Thyroid gland (tissue), 4 donors: ENCODE measurements at places on chromosomes 5 and 9. TPM values are rescaled to one million over a fixed set of nuclear protein-coding genes. Genes with fewer than 3 reads are reported as not detected.

GRCh38 chr5:126435261-126435660 is 12.1 kb downstream of the GRAMD2B start:
- H3K4me1 ChIP-seq: peaks cover 59% of the 10 kb centered on the region
- H3K27ac ChIP-seq: peak overlapping the region; percentile 80
- no peak overlapping the region for H3K4me3 ChIP-seq
- peak; percentile 58 for DNase-seq
- no peaks in the 10 kb centered on the region for H3K27me3 ChIP-seq

The ST8SIA4 gene
- total RNA-seq: 7.0 TPM

- no peaks in the 10 kb centered on the region for H3K36me3 ChIP-seq
- no peaks in the 10 kb centered on the region for H3K4me1 ChIP-seq
- H3K4me3 ChIP-seq: peak overlapping the region; percentile 61
- H3K27me3 ChIP-seq: no peaks in the 10 kb centered on the region
- DNase-seq: peak; percentile 83
- H3K27ac ChIP-seq: peak overlapping the region; percentile 89
These were observed 53.7 kb upstream of the KDM4C start for GRCh38 chr9:6703898-6704639.

The UBE2QL1 gene
- total RNA-seq: 2.7 TPM

- H3K4me3 ChIP-seq: no peak overlapping the region
- no peaks in the 10 kb centered on the region for H3K27me3 ChIP-seq
- no peak for DNase-seq
These were observed 92.8 kb upstream of the EPB41L4A start for GRCh38 chr5:112511920-112512319.

The EPB41L4A gene
- 31.9 TPM for total RNA-seq

The TNFSF8 gene
- 4.2 TPM for total RNA-seq

GRCh38 chr9:36328798-36329411 is 70.7 kb upstream of the GNE start:
- H3K4me3 ChIP-seq: no peak overlapping the region
- no peak overlapping the region for H3K27ac ChIP-seq
- no peaks in the 10 kb centered on the region for H3K36me3 ChIP-seq
- H3K27me3 ChIP-seq: no peaks in the 10 kb centered on the region

GRCh38 chr5:175855041-175855720 is 16.2 kb upstream of the CPLX2 start:
- no peak for DNase-seq
- H3K4me3 ChIP-seq: no peak overlapping the region
- no peak overlapping the region for H3K27ac ChIP-seq
- H3K27me3 ChIP-seq: no peaks in the 10 kb centered on the region
- H3K36me3 ChIP-seq: no peaks in the 10 kb centered on the region

DNA sequence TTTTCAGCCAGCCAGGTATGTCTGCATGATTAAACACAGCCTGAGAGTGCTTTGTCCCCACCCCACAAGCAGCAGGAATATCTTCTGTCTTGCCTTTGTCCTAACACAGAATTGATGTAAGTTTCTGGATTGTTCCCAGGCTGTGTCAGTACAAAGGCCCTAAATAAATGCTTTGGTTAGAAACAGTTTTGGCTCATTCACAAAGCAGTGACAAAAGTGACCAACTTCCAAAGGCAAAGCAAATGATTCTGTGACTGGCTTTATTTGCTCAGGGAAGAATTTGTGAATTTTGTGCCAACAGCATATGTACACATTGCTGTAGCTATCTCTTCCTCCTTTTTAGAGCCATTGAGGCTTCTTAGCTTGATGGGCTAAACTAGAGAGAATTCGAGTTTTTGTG is 133.7 kb downstream of the PLPPR1 start:
- no peaks in the 10 kb centered on the region for H3K27me3 ChIP-seq
- H3K36me3 ChIP-seq: no peaks in the 10 kb centered on the region
- H3K4me3 ChIP-seq: no peak overlapping the region
- H3K27ac ChIP-seq: no peak overlapping the region
- H3K4me1 ChIP-seq: no peaks in the 10 kb centered on the region

GRCh38 chr9:130308081-130308571 is 42.6 kb downstream of the HMCN2 start:
- H3K27me3 ChIP-seq: no peaks in the 10 kb centered on the region
- H3K4me3 ChIP-seq: no peak overlapping the region
- H3K36me3 ChIP-seq: no peaks in the 10 kb centered on the region
- H3K4me1 ChIP-seq: peaks cover 12% of the 10 kb centered on the region
- no peak for DNase-seq

The PCDHA2 gene
- total RNA-seq: not detected

The CNTFR gene
- 17.3 TPM for total RNA-seq

DNA sequence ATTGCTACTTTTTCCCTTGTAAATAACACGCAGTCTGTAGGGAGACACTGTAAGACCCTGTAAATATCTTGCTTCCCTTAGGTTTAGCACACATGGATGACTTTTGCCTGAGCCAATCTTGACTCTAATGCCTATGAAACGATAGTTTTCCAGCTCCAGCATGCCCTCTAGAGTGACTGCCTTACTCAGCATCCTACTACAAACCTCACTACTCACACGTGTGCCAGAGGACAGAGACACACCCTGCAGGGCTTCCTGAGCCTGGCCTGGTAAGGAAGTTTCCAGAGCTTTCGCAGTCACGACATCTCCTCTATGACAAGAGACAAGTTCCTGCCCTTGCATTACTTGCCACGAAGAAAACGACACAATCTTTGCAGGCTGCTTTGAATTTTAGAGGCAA is 138.1 kb downstream of the ATPSCKMT start:
- H3K4me3 ChIP-seq: no peak overlapping the region
- H3K36me3 ChIP-seq: no peaks in the 10 kb centered on the region
- DNase-seq: peak; percentile 11
- H3K4me1 ChIP-seq: no peaks in the 10 kb centered on the region
- H3K27me3 ChIP-seq: no peaks in the 10 kb centered on the region
- no peak overlapping the region for H3K27ac ChIP-seq

GRCh38 chr5:89055015-89055694 is 172.2 kb upstream of the MEF2C start:
- DNase-seq: no peak
- H3K27me3 ChIP-seq: no peaks in the 10 kb centered on the region
- no peaks in the 10 kb centered on the region for H3K36me3 ChIP-seq
- no peak overlapping the region for H3K27ac ChIP-seq
- no peaks in the 10 kb centered on the region for H3K4me1 ChIP-seq
- no peak overlapping the region for H3K4me3 ChIP-seq

The SLC38A9 gene
- 20.0 TPM for total RNA-seq

GRCh38 chr5:35367526-35367925 is 137.2 kb upstream of the PRLR start:
- no peaks in the 10 kb centered on the region for H3K27me3 ChIP-seq
- no peak overlapping the region for H3K27ac ChIP-seq
- no peak overlapping the region for H3K4me3 ChIP-seq
- H3K4me1 ChIP-seq: no peaks in the 10 kb centered on the region
- H3K36me3 ChIP-seq: no peaks in the 10 kb centered on the region

- peaks cover 10% of the 10 kb centered on the region for H3K4me1 ChIP-seq
- no peaks in the 10 kb centered on the region for H3K27me3 ChIP-seq
- H3K4me3 ChIP-seq: peak overlapping the region; percentile 54
- DNase-seq: peak; percentile 35
- no peaks in the 10 kb centered on the region for H3K36me3 ChIP-seq
These were observed 518 bp downstream of the LOX start for GRCh38 chr5:122077366-122078115.

DNA sequence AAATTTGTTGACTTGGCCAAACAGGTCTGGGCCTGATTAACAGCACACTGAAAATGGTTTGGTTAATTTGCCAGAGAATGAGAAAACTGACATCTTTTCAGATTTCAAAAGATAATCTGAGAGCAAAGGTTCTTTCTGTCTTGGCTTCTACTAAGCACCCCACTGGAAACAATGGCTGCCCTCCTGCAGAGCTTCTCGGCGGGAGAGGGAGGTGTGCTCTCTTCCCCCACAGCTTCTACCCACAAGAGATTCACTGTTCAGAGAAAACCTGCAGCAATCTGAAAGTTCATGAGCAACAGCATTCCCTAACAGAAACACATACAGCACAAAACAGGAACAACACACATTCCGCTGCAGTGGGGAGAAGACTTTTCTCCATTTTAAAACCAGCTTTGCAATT is 3.0 kb downstream of the DNAH5 start:
- DNase-seq: no peak
- H3K27ac ChIP-seq: no peak overlapping the region
- H3K36me3 ChIP-seq: no peaks in the 10 kb centered on the region
- H3K4me1 ChIP-seq: no peaks in the 10 kb centered on the region

The FAM153A gene
- 0.46 TPM for total RNA-seq

DNA sequence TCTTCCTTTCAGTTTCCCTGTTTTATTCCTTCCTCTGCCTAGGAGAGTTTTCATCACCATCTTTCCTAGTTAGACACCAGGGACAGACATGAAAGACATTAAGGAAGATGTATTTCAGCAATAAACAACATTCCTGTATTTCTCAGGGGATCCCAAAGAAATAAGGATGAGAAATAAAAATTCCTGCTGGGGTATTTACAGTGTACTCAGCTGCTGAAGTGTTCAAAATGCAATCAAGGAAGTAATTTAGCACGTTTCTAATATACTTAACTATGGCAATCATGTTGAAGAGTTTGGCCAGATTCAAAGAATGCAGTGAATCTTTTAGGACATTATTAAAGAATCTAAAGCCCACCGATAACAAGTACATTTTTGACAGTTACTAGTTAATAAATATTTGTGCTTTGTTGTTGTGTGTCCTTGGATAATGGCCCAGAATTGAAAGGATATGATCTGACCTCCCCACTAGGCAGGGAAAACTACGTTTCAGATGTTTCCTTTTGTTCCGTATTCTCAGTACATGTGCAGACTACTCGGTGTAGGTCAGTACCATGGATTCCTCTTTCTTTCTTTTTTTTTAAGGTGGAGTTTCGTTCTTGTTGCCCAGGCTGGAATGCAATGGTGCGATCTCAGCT is 46.8 kb downstream of the INIP start:
- H3K27me3 ChIP-seq: no peaks in the 10 kb centered on the region
- H3K27ac ChIP-seq: no peak overlapping the region
- no peaks in the 10 kb centered on the region for H3K4me1 ChIP-seq
- DNase-seq: no peak
- H3K36me3 ChIP-seq: no peaks in the 10 kb centered on the region
- no peak overlapping the region for H3K4me3 ChIP-seq

DNA sequence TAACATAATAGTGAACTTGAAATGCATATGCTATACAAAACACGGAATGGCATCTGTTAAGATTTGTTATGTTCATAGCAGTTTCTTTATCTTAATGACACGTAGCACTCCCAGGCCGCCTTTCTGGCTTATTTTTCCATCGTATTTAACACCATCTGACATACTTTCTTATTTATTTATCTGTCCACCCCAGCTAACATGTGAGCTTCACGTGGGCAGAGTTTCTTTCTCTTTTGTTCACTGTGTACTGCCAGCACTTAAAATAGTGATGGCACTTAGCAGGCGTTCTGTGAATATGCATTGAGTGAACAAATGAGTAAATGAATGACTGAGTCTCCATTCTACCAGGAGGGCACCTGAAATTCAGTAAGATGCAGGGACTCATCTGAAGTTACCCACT is 29.4 kb upstream of the SYNPO start:
- peaks cover 53% of the 10 kb centered on the region for H3K4me1 ChIP-seq
- H3K27ac ChIP-seq: peak overlapping the region; percentile 66
- DNase-seq: no peak
- no peaks in the 10 kb centered on the region for H3K27me3 ChIP-seq

DNA sequence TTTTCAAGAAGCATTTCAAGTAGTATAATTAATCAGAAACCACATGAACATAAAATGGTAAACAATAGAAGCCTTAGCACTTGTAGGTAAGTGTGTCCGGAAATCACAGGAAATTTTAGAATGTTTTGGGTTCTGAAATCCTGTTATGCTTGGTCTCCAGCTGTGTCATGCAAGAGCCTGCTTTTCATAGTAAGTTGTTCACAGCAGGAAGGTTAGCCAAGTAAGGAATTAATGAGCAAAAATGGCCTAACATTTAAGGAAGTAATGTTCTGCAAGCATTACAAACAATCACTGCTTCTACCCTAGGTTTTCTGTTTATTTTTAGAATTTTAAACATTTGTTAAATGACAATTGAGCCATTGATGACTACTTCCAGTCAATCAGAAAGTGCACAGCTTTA is 669.5 kb downstream of the SLCO4C1 start:
- no peak overlapping the region for H3K4me3 ChIP-seq
- H3K27me3 ChIP-seq: no peaks in the 10 kb centered on the region
- H3K36me3 ChIP-seq: no peaks in the 10 kb centered on the region
- DNase-seq: no peak

DNA sequence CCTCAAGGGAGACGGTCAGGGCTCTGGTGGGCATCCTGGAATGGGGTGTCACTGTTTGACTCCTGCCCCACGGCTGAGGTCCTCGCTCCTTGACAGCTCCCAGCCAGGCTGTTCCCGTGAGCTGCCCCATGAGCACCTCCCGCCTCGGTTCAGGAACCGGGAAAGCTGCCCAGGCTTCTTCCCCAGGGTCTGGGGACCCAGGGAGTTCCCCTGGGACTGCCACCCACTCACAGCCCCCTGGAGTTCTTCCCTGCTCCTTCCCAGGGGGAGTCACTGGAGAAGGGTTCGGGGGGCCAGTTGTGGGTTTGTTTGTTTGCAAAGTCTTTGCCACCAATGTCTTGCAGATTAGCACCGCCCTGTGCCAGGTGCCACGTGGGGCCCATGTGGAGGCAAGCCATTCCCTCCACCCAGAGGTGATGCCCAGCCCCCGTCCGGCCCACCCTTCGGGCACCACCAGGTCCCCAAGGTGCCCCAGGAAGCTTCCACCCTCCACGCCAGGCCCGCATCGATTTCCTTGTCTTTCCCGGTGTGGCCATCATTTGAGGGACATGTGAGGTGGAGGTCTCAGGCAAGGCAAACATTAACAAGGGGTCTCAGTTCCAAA is 1.3 kb downstream of the PLPP7 start:
- no peaks in the 10 kb centered on the region for H3K36me3 ChIP-seq
- no peak for DNase-seq
- H3K4me3 ChIP-seq: no peak overlapping the region
- H3K27ac ChIP-seq: no peak overlapping the region

DNA sequence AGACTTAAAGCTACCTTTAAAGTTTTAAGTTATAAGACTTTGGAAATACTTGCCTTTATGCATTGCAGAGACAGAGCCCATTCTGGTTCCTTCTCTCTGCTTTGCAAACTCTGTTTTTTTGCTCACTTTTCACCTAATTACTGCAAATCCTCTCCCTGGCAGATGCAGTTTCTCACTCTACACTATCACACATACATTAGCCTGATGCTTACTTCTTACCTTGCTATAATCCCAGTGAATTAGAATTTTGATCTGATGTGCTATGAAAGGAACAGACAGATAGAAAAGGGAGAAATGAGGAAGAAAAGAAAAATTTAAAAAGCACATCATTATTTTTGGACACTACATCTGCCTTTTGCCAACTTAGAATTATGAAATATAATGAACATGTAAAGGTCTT is 489.5 kb upstream of the EDIL3 start:
- H3K27me3 ChIP-seq: no peaks in the 10 kb centered on the region
- no peak for DNase-seq
- no peak overlapping the region for H3K27ac ChIP-seq
- H3K4me3 ChIP-seq: no peak overlapping the region
- H3K36me3 ChIP-seq: no peaks in the 10 kb centered on the region
